Adrenal gland (tissue), 19 donors: ENCODE measurements at places on chromosomes 11 and 22. TPM values are rescaled to one million over a fixed set of nuclear protein-coding genes. Genes with fewer than 3 reads are reported as not detected.

DNA sequence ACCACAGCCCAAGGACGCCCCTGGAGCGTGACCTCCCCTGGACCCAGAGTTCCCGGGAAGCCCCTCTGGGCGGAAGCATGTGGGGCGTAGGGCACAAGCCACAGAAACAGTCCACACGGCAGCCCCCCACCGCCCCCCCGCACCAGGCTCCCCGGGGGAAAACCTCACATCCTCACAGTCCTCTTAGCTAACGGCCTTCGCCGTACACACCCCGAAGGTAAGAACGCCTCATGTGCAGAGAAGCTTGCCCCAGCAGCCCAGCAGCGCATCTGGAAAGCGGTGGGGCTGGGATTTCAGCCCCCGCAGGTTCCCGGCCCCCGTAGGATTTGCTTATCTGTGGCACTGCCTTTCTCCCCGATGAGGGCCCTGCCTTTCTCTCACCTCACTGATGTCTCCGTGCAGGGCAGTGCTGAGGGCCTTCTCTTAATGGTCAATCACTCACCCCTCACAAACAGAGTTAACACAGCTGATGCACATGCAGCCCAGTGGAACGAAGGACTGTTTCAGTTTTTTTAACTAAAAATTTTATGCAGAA, 309.2 kb downstream of the BRD1 start:
- H3K4me3 ChIP-seq = no peak overlapping the region
- H3K27ac ChIP-seq = no peak overlapping the region
- no peak for DNase-seq
- no peaks in the 10 kb centered on the region for H3K4me1 ChIP-seq
- H3K36me3 ChIP-seq = no peaks in the 10 kb centered on the region

- no peak overlapping the region for H3K27ac ChIP-seq
- DNase-seq = no peak
- H3K4me1 ChIP-seq = no peaks in the 10 kb centered on the region
- no peaks in the 10 kb centered on the region for H3K36me3 ChIP-seq
Observed at GRCh38 chr11:132231656-132232347, 861.4 kb downstream of the NTM start.

DNA sequence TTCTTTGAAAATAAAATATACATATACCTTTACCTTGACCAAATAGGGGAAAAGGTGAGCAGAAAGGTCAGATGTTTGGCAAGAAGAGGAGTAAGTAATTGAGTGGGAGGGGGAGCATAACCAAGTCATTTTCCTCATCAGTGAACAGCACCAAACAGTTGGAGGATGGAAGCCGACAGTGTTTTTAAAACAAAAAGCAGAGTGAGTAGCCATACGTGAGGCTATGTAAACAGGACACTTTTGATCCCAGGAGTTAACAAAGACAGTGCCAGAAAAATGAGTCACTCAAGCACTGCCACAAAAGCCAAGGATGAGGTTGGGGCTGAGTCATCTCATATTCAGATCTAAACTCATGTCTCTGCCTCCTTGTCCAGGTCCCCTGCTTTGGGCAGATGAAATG, 734.7 kb downstream of the KCNA4 start:
- H3K4me3 ChIP-seq = no peak overlapping the region
- no peaks in the 10 kb centered on the region for H3K27me3 ChIP-seq
- H3K36me3 ChIP-seq = no peaks in the 10 kb centered on the region
- DNase-seq = peak; percentile 49
- H3K4me1 ChIP-seq = no peaks in the 10 kb centered on the region

DNA sequence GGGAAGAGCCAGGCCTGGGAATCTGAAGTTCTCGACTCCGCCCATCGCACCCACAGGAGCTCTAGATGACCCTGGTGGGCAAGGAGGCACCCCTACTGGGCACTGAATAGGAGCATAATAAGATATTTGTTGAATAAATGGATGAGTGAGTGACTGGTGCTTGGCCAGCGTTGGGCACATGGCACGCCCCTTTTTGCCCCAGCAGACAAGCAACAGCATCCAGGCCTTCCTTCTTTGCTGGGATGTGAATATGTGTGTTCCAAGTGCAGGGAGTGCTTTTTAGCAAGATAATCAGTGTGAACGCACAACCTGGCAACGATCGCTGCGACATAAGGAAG, 443 bp upstream of the CELF1 start:
- H3K4me1 ChIP-seq = peaks cover 35% of the 10 kb centered on the region
- H3K36me3 ChIP-seq = no peaks in the 10 kb centered on the region
- H3K27me3 ChIP-seq = no peaks in the 10 kb centered on the region
- H3K4me3 ChIP-seq = peak overlapping the region; percentile 99
- DNase-seq = no peak
- H3K27ac ChIP-seq = peak overlapping the region; percentile 92

DNA sequence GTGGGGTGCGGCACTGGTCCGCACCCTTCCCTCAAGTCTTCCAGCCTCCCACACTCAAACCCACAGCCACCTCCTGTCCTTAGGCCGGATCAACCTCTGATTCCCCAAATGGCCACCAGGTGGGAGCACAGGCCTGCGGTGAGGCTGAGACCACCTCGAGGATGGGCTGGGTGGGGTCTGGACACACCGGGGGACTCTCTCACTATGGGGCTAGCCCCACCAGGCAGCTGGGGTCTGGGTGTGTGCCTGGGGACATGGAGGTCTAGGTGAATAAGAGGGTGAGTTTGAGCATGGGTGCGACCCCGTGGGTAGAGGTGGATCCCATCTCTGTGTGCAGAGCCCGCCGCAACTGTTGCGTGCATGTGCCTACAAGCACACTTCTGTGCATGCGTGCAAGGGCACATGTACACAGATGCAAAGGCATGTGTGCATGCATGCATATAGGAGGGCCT, 32.6 kb downstream of the MYO18B start:
- no peak overlapping the region for H3K4me3 ChIP-seq
- no peaks in the 10 kb centered on the region for H3K4me1 ChIP-seq
- no peak for DNase-seq
- no peak overlapping the region for H3K27ac ChIP-seq

- no peak overlapping the region for H3K4me3 ChIP-seq
- H3K27me3 ChIP-seq = no peaks in the 10 kb centered on the region
- H3K36me3 ChIP-seq = no peaks in the 10 kb centered on the region
- no peak overlapping the region for H3K27ac ChIP-seq
Observed at GRCh38 chr22:47592791-47593190, 830.3 kb downstream of the TBC1D22A start.

DNA sequence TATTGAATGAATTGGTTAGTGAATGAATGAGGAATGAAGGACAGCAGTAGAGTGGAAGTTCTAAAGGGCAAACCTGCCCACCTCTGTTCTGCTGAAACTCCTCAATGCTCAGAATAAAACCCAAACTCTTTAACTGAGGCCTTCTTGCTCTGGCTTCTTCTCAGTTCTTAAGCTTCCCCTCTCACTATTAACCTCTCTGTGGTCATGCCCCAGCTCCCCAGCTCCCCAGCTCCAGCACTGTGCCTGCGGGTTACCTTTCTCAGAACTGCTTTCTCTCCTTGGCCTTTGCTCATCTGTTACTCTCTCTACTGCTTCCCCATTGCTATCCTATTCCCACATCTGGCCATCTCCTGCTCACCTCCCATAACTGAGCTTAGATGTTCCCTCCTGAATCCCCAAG, 137.4 kb downstream of the NXPE2 start:
- H3K4me1 ChIP-seq = no peaks in the 10 kb centered on the region
- H3K27ac ChIP-seq = no peak overlapping the region
- no peak for DNase-seq
- H3K4me3 ChIP-seq = no peak overlapping the region

DNA sequence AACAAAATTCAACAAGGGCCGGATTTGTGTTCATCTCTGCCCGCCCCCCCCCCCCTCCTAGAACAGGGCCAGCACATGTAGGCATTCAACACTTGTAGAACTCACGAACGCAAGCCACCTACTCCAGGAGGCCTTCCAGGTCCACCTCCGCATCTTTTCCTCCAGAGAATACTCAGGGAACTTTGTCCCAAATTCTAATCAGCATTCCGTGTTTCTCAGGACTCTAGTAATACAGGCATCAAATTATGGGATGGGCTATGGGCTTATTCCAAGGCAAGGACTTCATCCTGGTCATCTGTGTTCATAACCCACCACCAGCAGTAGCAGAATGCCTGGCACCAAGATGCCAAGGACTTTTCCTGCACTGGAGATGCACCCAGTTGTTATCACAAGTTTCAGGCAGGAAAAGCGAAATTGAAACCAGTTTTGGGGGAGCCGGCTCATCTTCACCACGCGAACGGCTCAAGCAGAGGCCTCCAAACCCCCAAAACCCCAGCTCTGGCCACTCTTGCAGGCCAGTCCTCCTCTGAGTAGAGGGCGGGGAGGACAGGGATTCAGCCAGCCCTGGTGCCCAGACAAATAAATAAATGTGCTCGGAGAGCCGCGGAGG, 462 bp downstream of the UBE2L6 start:
- H3K27ac ChIP-seq = peak overlapping the region; percentile 83
- H3K27me3 ChIP-seq = no peaks in the 10 kb centered on the region
- peaks cover 8% of the 10 kb centered on the region for H3K4me1 ChIP-seq
- peak overlapping the region; percentile 59 for H3K4me3 ChIP-seq
- H3K36me3 ChIP-seq = no peaks in the 10 kb centered on the region
- peak; percentile 28 for DNase-seq

DNA sequence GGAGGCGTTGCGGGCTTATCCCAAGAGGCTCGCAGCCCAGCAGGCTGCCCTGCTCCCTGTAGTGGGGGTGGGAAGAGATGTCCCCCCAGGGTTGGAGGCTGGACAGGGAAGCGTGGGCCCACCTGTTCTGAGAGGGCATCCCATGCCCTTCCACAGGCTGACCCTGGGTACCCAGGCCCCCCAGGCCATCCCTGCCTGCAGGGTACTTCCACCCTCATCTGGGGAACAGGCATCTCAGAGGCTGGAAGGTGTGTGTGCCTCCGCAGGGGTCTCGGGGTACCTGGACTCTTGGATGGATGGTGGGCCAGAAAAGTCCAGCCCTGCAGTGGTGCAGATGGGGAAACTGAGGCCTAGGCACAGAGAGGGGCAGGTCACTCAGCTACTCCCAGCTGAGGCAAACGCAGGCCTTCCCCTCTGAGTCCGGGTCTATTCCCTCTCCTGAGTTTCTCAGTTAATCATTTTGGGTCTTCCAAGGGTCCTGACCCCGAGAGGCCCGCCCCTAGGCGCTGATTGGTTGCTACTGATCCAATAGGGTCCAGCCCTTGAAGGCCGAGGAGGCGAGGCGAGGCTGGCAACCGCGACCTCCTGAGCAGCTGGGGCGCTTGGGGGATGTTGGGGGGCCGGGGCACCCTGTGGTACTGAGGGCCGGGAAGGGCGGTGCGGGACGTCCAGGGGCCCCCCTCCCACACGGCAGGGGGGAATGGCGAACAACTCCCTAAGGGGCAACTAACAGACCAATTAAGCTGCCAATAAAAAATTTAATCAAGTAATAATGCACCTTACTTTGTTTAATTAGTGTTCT, 23.8 kb downstream of the FLRT1 start:
- no peak for DNase-seq
- H3K4me3 ChIP-seq = no peak overlapping the region
- no peaks in the 10 kb centered on the region for H3K4me1 ChIP-seq
- H3K27me3 ChIP-seq = no peaks in the 10 kb centered on the region
- no peaks in the 10 kb centered on the region for H3K36me3 ChIP-seq

DNA sequence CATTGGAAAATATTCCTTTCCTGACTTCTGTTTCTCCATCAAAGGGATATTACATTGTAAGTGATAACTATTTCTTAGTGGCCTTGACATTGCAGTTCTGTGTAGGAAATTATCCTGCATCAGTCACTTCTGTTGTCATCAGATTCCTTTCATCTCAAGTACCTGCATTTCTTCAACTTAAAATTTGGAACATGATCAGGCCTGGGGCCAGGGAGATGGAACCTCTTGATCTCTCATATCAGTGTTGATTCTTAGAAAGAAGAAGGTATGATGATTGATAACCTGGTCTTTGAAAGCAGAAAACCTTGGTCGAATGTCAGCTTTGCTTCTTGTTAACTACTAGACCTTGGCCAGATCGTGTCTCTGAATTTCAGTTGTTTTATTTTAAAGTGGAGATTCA, 93.6 kb downstream of the NAV2 start:
- no peak overlapping the region for H3K27ac ChIP-seq
- H3K27me3 ChIP-seq = no peaks in the 10 kb centered on the region
- H3K4me1 ChIP-seq = no peaks in the 10 kb centered on the region
- H3K4me3 ChIP-seq = no peak overlapping the region

- H3K4me3 ChIP-seq = no peak overlapping the region
- DNase-seq = no peak
Observed at GRCh38 chr22:46674906-46675305, 54.7 kb downstream of the GRAMD4 start.

DNA sequence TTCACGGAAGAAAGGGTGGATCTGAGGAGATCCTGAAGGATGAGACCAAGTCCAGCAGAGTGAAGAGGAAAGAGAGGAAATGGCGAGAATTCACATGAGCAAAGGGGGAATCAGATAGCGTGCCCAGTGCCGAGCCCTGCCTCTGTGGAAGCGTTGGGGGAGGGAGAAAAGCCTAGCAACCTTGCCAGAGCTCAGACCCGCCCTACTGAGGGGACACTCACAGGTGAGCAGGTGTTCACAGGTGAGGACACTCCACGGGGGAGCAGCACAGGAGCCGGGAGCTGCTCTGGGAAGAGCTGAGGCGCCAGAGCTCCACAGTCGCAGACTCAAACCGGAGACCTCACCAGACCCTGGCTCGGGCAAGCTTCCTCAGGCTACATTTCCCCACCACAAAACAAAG, 56.2 kb downstream of the MICAL3 start:
- H3K36me3 ChIP-seq = no peaks in the 10 kb centered on the region

DNA sequence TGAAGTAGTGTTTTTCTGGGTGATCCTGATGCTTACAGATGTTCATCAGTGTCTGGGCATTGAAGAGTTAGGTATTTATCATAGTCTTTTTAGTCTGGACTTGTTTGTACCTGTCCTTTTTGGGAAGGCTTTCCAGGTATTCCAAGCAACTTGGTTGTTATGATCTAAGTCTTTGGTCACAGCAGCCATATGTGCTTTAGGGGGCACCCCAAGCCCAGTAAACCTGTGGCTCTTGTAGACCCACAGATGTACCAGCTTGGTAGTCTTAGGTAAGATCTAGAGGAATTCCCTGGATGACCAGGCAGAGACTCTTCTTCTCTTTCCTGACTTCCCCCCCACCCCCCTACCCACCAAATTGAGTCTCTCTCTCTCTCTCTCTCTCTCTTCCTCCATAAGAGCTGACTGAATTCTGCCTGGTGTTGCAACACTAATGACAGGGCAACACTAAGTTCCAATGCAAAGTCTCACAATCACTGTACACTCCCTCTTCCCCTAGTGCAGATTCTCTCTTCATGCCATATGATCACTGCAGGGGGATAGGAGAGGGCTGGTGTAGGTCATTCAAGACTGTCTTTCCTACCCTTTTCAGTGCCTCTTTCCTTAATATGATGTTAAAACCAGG, 24.5 kb upstream of the MMP8 start:
- no peak overlapping the region for H3K27ac ChIP-seq
- H3K4me3 ChIP-seq = no peak overlapping the region
- no peaks in the 10 kb centered on the region for H3K27me3 ChIP-seq
- no peaks in the 10 kb centered on the region for H3K36me3 ChIP-seq
- H3K4me1 ChIP-seq = no peaks in the 10 kb centered on the region

The MACROD1 gene
- total RNA-seq = 33.2 TPM

The GRIK4 gene
- total RNA-seq = 4.0 TPM

The SART1 gene
- 31.7 TPM for total RNA-seq

The ENTHD1 gene
- total RNA-seq = not detected

The NLRP14 gene
- total RNA-seq = 0.11 TPM

The CADM1 gene
- total RNA-seq = 256 TPM

The SERHL2 gene
- total RNA-seq = 5.1 TPM

The TYR gene
- total RNA-seq = not detected

The ACTN3 gene
- not detected for total RNA-seq

The MYOD1 gene
- not detected for total RNA-seq

The DAGLA gene
- 2.2 TPM for total RNA-seq

The TAF1D gene
- 20.8 TPM for total RNA-seq

The CHADL gene
- 2.0 TPM for total RNA-seq

The LRRN4CL gene
- total RNA-seq = 15.8 TPM

The TCN1 gene
- total RNA-seq = not detected

The IRF7 gene
- total RNA-seq = 7.8 TPM
